ENCODE measurements at places on chromosomes 3 and 15. TPM values are rescaled to one million over a fixed set of nuclear protein-coding genes. Genes with fewer than 3 reads are reported as not detected.

Gene CMTM7
- total RNA-seq = 41.7 TPM

Gene CAPN3
- 0.32 TPM for total RNA-seq

Gene TF
- total RNA-seq = 0.69 TPM

Gene MYNN
- total RNA-seq = 11.7 TPM

Gene POC1A
- total RNA-seq = 19.1 TPM

Gene FSIP1
- 0.49 TPM for total RNA-seq

Gene FEZF2
- not detected for total RNA-seq

Gene KAT2B
- 7.2 TPM for total RNA-seq

Gene TMEM207
- total RNA-seq = not detected

Gene SKOR1
- total RNA-seq = 0.05 TPM

Gene ANKRD63
- 0.54 TPM for total RNA-seq

Gene TGM5
- not detected for total RNA-seq

Gene LRRK1
- total RNA-seq = 17.8 TPM

Gene EOMES
- 1.3 TPM for total RNA-seq

Gene P2RY1
- 0.37 TPM for total RNA-seq

Gene HTR3E
- total RNA-seq = not detected

Gene CPNE9
- total RNA-seq = 0.14 TPM

Gene ZNF445
- total RNA-seq = 2.3 TPM

All from A549 treated with CORT108297 at 1 μM for 4 hours (cell line).